Iris pigment epithelial cell (primary cell): ENCODE measurements at places on chromosomes 16 and 17.

- no peak for DNase-seq
Observed at GRCh38 chr17:15036238-15036637, 228.9 kb downstream of the PMP22 start.

- no peak for DNase-seq
Observed at GRCh38 chr16:69890892-69891282, 60.2 kb upstream of the CLEC18A start.

GRCh38 chr16:14003074-14003570 is 68.0 kb upstream of the MRTFB start:
- peak; percentile 58 for DNase-seq

DNA sequence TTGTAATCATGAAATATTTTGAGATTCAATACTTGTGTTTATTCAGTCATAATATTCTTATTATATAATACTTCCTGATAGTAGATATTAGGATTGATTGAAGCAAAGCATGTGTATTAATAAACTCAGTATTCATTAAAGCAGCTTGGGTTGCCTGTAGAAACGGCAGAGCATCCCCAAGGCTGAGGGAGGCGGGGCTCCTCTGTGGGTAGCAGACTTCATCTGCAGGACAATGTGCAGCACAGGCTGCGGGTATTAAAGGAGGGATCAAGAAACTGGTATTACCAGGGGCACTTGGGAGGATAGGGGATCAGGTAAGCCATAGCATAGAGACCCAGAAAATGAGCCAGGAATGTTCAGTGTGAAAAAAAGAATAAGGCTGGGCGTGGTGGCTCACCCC is 213.6 kb downstream of the PRKCA start:
- no peak for DNase-seq

DNA sequence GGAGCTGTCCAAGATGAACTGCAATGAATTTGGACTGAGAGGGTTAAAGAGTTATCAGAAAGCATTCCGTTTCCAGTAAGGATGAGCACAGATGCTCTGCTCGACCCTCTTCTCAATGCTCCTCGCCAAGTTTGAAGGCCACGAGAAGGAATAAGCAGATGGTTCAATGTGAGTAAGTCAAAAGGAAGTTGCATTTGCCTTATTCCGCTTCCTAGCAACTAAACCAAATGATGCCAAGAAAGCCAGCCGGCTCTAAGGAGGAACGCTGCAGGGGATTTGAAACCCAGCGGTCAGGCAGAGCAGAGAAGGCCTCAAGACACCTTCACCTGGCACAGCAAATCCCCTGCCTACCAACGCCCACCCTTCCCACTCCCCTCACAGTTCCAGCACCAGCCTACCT is 52.1 kb upstream of the CNEP1R1 start:
- no peak for DNase-seq

DNA sequence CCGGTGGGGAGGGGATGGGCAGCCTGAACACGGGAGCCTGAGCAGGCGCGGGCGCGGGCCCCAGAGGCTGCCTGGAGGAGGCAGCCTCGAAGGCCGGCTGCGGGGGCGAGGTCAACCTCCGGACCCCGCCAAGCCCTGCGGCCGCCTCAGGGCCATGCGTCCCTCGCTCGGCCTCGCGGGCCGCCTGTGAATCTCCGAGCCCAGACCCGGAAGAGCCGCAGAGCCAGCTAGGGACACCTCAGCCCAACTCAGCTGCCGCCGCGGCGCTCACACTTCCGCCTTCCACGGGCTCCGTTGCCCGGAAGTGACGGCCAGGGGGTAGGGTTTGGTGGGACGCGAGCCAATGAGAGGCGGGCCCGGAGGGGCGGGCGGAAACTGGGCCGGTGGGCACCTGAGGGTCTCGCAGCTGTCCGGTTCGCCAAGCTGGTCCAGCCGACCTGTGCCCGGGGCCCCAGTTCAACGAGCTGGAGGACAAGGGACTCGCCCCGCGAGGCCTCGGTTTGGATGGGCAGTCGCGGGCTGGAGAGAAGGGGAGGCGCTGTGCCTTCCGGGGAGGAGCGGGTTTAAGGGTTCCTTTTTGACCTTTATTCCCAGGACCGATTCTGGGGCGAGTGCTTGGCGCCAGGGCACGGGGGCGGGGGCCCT is at the start of gene SLC38A10:
SLC38A10 (minus strand) TSS at position 277 of the 645 bp plus-strand sequence. CDS start 386 bp downstream, outside the sequence.
- DNase-seq: peak; percentile 77

GRCh38 chr17:63494300-63494928 is 17.6 kb downstream of the ACE start:
- no peak for DNase-seq

GRCh38 chr16:65546353-65546791 is 424.5 kb upstream of the CDH11 start:
- peak; percentile 38 for DNase-seq

GRCh38 chr17:46841561-46842379 is 9.6 kb upstream of the WNT9B start:
- DNase-seq: no peak

GRCh38 chr17:50151937-50152547 is 1.6 kb upstream of the PPP1R9B start:
- DNase-seq: peak; percentile 86

DNA sequence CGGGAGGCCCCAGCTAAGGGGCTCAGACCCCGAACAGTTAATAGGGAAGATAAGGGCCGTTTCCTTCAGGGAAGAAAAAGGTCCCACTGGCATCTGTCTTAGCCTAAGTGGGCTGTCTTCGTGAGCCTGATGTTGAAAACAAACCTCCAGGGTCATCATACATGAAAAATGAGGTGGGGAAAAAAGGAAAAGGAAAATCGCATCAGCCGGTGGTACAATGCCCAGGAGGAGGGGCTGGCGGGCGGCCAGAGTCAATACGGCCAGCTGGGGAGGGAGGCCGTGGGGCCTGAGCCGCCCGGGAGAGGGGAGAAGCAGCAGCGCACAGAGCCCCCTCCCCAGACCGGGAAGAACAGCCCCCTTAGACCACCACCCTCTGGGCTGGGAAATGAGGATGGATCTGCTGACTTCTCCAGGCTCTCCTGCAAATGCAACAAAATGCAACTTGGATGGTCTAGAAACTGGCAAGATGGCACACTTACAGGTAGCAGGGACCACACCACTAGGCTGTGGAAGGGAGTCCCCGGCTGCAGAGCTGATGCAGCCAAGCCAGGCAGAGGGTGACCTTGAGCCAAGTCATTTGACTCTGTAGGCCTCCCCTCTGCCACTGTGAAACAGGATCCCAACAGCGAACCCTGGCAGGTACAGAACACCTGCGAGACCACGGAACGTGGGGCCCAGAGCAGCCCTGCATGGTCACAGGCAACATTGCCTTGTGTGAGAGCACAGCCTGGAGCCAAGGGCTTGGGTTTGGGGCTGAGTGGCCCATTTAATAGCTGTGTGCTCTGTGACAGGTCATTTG is 448.5 kb downstream of the SOX9 start:
- DNase-seq: no peak

DNA sequence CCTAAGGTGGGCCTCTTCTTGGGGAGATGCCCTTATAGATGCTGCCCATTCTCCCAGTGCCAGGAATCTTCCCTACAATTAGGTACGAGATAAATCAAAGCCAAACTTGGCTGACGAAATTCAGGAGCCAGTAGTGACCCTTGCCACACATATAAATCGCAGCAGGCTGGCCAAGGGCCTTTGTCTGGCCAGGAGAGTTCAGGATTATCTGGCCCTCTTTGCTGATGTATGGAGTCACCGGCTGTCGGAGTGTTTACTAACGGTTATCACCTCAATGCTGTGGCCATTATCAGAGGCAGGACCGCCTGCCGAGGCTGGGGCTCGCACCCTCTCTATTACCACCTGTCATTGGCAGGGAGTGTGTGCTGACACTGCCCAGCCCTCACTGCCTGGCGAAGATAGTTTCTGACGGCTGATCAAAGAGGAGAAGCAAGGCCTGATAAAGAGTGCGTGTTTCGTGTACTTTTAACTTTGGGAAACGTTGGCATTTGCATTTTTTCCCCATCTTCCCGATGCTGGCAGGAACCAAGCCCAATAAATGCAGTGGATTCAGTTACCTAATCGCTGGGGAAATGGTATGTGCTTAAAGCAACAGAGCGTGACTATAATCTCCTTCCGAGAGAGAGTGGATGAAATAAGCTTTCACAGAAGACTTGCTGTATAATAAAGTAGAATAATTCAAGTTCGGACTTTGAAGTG is 32.8 kb upstream of the TBX2 start:
- no peak for DNase-seq
